Small intestine (tissue), 16 donors: ENCODE measurements at places on chromosomes 5 and 9. TPM values are rescaled to one million over a fixed set of nuclear protein-coding genes. Genes with fewer than 3 reads are reported as not detected.

Gene ZNF608
- 47.1 TPM for polyA plus RNA-seq

Gene ZNF483
- polyA plus RNA-seq = not detected

Gene IFNA7
- polyA plus RNA-seq = not detected

Gene CDC20B
- 0.04 TPM for polyA plus RNA-seq
